ENCODE measurements at places on chromosomes 6 and 20.

- no peak for DNase-seq
These were observed 116.6 kb upstream of the INSM1 start for GRCh38 chr20:20251317-20251716.

- DNase-seq = no peak
These were observed 14.6 kb downstream of the NRSN1 start for GRCh38 chr6:24140591-24140990.

DNA sequence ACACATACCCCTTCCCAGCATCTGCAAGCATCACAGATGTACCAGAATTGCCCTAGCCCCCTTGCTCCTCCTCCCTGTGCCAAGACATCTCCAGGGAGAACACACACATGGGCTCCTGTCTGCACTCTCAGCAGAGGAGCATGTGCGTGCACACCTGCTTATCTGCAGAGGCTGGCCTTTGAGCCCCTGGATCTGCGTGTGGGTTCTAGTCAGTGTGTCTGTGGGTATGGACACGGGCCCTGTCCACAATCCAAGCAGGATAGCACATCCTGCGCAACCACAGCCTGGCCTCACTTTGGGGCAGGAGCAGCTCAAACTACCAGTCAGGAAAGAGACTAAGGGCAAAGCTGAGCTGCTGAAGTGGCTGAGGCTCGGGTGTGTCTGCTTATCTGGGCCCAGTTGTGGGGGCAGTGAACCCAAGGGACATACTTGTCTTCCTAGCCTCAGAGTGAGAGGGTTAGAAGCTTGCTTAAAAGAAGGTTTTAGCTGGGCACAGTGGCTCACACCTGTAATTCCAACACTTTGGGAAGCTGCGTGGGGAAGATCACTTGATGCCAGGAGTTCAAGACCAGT lies 41.0 kb downstream of the HM13 start:
- DNase-seq = no peak

DNA sequence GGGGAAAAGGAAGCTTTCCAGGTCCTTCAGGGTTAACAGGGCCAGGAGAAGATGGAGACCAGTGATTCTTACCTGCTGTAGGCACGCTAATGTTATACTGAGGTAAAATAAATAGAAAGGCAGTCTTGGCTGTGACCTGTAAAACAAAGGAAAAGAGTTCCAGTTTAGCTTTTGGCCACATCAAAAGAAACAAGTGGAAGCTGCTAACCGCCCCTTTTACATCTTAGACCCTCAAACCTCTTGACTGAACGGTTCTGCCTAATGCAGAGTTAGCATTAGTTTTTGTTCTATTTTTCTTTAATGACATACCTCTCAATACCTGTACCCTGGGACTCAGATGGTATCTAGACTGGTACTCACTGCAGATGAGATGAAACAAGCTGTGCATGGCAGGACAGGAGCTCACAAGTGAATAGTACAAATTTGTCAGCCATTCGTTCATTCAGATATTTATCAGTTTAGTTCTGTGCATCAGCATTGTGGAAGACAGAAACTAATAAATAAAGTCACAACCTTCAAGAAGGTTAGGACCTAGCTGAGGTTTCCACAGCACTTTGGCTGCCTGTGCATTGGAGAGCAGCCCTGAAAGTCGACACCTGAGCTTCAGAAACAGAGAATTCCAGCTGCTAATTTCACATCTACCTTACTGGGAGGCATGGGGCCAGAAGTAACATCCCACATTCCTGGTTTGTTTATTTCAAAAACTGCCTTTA lies 41.0 kb downstream of the TRAM2 start:
- no peak for DNase-seq

- no peak for DNase-seq
These were observed 535 bp upstream of the ABCF1 start for GRCh38 chr6:30570740-30571074.

DNA sequence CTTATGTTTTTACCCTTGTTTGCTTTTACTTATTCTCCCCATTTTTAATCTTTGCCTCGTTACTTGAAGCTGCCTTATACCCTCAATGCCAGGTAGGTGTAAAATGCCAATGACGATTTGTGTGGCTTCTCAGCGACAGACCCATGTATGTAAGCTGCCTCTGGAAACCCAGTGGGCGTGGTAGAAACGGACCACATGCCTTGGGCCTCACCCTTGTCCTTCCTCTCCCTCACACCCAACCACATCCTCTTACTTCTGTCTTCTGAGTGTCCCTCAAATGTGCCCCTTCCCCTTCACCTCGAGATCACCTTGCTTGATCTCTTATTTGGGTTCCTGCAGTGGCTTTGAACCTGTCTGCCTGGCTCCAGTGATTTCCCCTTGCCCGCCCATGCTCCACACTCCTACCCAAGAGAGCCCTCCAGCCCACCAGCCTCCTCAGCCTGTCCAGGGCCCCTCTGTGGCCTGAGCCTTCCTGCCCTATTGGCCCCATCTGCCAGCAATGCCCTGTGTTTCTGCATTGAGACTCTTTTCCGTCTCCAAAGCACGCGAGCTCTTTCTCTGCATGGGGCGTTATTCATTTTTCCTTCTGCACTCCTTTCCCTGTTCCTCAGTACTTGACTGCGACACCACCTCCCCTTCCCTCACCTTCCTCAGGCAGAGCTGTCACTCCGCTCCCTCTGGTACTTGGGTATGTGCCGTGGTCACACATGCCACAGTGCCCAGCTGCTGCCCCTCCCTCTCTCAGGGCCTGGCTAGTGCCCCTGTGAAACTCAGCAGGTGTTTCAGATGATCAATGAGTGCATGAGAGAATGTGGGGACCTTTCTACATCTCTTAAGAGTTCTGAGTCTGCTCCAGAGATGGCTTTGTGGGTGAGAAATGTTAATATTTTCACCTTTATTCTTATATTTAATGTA lies 115.4 kb downstream of the SLX4IP start:
- no peak for DNase-seq

GRCh38 chr6:100905067-100905466 lies 23.9 kb upstream of the ASCC3 start:
- DNase-seq = no peak

- DNase-seq = no peak
These were observed 140.0 kb downstream of the CFAP61 start for GRCh38 chr20:20192366-20192765.

DNA sequence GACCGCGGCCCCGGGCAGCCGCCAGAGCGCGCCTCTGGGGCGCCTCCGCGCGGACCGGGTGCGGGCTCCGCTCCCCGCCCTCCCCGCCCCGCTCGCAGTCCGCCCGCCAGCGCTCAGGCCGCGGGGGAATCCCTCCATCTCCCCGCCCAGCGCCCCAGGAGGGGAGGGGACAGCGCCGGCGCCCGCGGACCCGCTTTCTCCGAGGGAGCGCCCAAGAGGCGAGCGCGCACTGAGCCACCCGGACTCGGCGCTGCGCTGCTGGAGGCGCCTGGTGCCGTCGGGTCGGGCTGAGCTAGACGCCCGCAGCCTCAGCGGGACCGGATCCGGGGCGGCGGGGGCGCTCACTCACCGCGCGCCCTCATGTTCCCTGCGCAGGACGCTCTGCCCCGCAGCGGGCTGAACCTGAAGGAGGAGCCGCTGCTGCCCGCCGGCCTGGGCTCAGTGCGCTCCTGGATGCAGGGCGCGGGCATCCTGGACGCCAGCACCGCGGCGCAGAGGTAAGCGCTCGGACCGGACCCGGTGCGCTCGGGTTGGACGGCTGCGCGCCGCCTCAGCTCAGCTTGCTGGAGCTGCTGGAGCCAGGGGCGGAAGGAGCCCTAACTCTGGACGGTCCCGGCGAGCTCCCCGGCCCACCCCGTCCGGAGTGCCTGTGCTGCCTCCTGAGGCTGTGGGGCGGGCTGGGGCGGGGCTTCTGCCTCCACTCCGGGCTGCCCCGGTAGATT lies 867 bp downstream of the EBF4 start:
- DNase-seq = no peak

DNA sequence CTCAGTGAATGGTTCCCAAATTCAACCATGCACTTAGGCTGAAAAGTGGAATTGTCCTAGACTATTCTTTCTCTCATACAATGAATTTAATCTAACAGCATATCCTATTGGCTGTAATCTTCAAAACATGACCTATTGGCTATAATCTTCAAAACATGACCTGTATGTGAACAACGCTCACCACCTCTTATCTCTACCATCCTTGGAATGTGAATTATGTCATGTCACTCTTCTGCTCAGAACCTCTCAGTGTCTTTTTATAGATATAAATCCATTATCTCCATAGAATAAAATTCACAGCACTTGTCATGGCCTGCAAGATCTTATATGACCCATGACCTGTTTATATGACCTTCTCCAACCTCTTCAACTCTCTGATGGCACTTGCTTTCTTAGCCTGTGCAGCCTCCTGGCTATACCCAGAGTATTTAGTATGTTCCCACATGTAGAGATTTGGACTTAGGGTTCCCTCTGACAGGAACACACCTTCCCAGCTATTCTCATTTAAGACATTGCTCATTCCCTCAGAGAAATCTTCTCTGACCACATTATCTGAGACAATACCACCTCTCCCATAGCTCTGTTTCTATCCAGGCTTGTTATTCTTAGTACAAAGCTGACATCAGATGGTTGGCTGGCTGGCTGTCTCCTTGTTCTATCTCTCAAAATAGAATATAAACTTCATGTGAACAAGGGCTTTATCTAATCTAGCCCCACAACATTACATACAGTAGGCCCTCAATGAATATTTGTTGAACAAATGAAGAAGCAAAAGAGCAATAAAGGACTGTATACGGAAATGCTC lies 275.0 kb upstream of the PREP start:
- DNase-seq = no peak

DNA sequence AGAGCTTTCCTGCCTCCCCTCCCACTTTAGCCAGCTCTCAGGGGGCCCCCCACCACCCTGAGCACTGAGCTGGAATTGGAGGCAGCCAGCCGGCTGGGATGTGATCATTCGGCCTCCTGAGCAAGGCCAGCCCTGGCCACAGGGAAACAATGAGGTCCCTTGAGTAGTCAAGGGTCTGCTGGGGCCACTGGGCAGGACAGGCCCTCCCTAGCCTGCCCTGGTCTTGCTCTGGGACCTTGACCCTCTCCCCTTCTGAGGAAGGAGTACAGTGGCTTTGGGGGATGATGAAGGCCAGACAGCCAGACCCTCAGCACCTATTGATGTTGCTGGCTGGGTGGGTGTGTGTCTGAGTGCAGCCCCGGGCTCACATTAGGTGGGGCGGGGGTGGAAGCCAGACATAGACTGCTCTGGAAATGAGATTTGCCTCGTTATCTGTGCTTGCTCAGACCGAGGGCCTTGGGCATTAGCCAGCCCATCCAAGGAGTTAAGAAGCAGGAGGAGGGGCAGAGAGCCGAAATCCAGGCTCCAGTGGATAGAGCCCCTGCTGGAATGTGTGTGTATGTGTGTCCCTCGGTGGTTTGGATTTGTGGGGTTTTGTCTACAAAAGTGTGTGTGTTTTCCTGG lies 21.3 kb downstream of the CD40 start:
- DNase-seq = no peak

DNA sequence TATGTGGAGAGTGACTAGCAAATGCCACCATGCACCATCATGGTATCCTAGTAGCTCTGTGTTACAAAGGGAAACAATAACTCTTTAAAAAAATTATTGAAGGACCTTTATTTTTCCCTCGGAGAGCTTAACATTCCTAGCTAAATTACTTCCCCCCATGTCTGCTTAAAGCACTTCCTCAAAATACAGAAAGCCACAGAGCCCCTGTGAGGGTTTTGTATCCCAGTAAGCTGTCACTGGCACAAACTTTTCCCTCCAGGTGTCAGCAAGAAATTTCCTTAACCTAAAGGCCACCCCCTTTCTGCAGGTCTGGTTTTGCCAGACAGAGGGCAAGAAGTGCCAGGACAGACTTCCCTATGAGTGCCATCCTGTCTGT lies 340.0 kb upstream of the PRDM1 start:
- DNase-seq = no peak

GRCh38 chr20:36309643-36310042 lies 3.5 kb downstream of the DLGAP4 start:
- no peak for DNase-seq

GRCh38 chr20:35005463-35005961 lies 49.8 kb downstream of the MYH7B start:
- no peak for DNase-seq

GRCh38 chr6:118296129-118296901 lies 251.8 kb upstream of the PLN start:
- DNase-seq = no peak
